ENCODE measurements at places on chromosomes 11 and 22. TPM values are rescaled to one million over a fixed set of nuclear protein-coding genes. Genes with fewer than 3 reads are reported as not detected.

GPR83 gene
- 0.10 TPM for total RNA-seq

TMPRSS4 gene
- not detected for total RNA-seq

CD3D gene
- total RNA-seq = 313 TPM

RASGRP2 gene
- total RNA-seq = 502 TPM

TMPRSS13 gene
- total RNA-seq = 2.0 TPM

YPEL4 gene
- total RNA-seq = 1.8 TPM

DNA sequence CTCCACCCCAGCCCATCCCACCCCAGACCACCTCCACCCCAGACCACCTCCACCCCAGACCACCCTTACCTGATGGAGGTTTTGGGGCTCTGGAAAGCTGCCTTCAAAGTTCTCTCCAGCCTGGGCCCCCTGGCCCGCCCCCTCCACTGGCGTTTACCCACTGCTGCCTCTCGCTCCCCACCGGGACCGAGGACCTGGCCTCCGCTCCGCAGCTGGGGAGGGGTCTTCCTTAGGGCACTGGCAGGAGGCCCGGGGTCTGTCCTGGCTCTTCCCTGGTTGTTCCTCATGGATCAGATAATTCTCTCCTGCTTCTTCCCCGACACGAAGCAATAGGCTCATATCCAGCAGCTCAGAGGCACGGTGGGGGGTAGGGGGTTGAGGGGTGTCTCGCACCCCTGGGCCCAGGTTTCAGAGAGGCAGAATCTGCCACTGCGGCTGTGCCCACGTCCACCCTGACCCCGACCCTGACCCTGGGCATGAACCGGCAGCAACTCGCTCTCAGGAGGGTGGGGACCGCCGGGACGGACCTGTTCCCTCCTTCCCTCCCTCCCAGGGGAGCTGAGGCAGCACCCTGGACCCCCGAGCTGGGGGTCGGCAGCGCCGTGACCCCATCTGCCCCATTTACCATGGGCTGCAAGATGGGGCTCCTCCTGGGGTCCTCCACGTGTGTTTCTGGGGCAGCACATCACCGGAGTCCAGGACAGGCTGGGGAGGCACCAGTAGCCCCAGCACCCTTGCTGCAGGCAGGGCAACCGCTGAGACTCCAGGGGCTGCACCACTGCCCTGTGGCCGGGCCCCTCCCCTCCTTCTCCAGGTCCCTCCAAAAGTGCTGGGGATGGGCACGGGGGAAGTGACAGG lies 12.9 kb downstream of the KRTAP5-5 start:
- DNase-seq = no peak

- DNase-seq = no peak
Measured at GRCh38 chr22:31550871-31551370, 54.6 kb downstream of the SFI1 start.

DNA sequence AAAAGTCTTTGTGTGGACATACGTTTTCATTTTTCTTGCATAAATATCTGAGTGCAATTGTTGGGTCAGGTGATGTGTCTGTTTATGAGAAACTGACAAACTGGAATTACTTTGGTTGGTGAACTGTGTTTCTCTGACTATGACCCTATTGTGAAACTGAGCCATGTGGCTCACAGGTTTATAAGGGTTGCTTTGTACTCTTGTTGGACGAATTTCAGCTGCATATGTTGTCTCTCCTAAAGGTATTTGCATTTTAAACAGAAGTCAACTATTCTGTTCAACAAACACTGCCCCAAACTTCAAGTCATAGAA lies 34.4 kb upstream of the RASD2 start:
- no peak for DNase-seq

DNA sequence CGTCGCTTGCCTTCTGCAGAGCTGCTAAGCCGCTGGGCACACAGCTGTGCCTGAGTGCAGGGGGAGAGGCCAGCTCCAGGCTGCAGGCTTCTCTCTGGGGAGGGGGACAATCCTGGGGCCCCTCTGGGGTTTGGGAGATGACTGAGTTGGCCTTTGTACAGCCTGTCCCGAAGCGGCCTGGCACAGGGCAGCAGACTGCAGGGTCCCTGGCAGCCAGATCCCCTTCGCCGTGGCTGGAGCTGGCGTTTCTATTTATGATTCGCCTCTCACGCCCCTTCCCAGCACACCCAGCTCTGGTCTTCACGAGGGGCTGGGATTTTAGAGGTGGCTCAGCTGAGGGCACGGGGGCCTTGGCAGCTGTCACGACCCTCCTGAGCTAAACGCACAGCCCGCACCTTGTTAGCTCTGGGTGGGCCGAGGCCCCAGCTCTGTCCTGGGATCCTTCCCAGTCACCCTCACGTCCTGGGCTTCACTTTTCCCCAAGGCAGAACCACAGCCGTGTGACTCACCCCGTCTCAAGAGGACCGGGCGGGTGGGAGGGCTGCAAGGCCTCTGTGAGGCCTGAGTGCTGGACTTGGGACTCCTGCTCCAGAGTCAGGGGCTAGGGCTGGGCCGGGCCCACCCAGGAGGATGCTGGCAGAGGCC lies 18.4 kb downstream of the OSBPL5 start:
- no peak for DNase-seq

DNA sequence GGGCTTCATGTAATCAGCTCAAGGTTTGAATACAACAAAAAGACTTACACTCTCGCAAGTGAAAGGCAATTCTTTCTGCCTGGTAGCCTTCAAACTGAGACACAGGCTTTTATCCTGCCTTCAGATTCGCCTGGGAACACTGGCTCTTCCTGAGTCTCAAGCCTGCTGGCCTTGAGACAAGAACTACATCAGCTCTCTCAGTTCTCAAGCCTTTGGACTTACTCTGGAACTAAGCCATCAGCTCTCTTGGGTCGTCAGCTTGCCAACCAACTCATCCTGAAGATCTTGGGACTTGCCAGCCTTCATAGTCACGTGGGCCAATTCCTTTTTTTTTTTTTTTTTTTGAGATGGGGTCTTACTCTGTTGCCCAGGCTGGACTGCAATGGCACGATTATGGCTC lies 35.7 kb upstream of the LRRC10B start:
- DNase-seq = no peak

- no peak for DNase-seq
Measured at GRCh38 chr11:68040101-68040956, 1.5 kb downstream of the TCIRG1 start.

DNA sequence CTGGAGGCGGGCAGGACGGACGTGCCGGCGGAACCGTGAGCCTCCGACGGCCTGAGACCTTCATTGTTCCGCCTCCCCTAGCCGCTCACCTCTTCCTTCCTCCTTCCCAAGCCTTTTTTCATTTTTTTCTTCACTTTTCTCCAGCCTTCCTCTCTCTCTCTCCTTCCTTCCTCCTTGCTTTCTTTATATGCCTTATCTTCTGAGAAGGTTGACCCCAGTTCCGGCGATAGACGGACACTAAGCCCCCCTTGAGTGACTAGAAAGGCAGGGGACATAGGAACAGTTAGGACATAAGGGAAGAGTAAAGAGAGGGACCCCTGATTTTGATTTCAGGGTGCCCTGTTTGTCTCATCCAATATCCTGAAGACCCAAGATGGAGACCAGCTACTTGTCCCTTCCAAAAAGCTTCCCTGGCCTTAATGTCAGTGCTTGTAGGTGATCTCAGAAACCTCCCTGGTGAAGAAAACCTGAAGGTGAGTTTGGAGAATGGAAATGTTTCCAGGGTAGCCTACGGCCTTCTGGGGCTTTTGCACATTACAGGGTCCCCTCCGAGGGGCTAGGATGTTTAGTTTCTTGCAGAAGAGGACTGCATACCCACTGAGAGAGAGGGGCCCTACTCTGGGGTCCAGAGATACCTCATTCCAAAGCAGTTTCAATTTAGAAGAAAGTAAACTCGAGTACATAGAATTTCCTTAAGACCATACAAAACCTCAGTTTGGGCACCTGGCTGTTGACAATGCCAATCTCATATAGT lies 3.5 kb downstream of the ADM start:
- DNase-seq = no peak

- DNase-seq = no peak
Measured at GRCh38 chr22:17096071-17096470, 11.3 kb downstream of the IL17RA start.

- no peak for DNase-seq
Measured at GRCh38 chr11:5922749-5923426, 19.2 kb upstream of the OR56A3 start.

DNA sequence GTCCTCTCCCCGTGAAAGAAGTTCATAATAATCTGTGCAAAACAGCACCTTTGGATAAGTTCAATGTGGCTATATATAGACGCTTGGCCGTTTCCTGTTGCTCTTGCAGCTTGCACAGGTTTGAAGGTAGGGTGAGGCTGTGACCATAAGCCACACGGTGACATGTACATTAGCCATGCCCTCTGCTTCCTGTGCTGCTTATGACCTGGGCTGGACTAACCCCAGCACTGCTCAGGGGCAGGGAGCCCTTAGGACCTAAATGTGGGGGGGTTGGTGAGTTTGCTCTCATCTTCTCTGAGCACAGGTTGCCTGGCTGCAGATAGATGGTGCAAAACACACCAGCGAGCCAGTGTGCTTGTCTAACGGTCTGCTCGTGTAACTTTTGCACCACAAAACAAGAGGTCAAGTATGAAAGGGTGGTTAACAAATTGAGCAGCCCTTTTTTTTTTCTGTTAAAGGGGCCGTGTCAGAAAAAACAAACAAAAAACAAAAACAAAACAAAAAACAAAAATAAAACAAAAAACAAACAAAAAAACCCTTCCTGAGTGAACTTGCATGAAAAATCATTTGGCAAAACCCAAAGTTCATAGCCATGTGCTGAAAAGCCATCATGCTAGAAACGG lies 37.3 kb downstream of the FLI1 start:
- DNase-seq = no peak

DNA sequence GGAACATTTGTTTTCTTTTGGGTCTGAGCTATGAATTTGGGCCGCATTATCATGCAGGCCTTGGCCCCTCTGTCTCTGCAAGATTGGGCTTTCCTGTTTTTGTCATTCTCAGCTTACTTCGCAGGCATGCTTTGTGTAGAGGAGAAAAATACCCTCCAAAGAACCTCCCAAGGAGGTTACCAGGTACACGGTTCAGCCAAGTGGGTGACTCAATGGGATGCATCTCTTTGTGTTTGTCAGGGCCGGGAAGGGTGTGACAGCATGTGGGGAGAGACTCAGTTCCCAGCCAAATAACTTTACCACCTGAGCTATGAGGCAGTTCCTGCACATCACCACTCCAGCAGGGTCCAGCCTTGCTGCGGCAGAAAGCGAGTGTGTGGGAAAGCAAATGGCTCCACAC lies 47.8 kb upstream of the CLDN5 start:
- no peak for DNase-seq

DNA sequence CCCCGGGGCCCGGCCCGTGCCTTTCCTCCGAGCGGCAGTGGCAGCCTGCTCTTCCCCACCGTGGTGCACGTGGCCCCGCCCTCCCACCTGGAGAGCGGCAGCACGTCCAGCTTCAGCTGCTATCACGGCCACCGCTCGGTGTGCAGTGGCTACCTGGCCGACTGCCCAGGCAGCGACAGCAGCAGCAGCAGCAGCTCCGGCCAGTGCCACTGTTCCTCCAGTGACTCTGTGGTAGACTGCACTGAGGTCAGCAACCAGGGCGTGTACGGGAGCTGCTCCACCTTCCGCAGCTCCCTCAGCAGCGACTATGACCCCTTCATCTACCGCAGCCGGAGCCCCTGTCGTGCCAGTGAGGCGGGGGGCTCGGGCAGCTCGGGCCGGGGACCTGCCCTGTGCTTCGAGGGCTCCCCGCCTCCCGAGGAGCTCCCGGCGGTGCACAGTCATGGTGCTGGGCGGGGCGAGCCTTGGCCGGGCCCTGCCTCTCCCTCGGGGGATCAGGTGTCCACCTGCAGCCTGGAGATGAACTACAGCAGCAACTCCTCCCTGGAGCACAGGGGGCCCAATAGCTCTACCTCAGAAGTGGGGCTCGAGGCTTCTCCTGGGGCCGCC lies 11.9 kb downstream of the C22orf31 start:
- DNase-seq = no peak

- no peak for DNase-seq
Measured at GRCh38 chr22:44722611-44723010, 20.6 kb downstream of the PRR5 start.

GRCh38 chr11:134656861-134657540 lies 245.0 kb upstream of the B3GAT1 start:
- DNase-seq = no peak

- peak; percentile 5 for DNase-seq
Measured at GRCh38 chr11:1081601-1082311, 7.1 kb downstream of the MUC2 start.

DNA sequence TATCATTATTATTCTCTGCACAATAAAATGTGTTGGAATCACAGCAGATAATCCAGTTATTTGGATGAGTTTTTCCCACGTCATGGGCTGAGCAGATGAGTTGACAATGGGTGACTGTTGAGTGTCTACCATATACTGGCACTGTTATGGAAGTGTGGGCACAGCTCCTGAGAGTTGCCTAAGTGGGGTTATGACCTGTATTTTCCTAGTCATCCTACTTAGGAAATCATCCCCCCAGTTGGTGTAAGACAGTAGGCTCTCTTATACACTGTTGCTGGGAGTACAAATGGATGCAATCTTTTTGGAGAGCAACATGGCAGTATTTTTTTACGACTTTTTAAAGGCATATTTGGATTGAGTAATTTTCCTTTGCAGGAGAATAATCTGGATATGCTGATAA lies 66.4 kb downstream of the TRAF6 start:
- no peak for DNase-seq

- no peak for DNase-seq
Measured at GRCh38 chr11:81241672-81242275, 1491.9 kb downstream of the FAM181B start.

DNA sequence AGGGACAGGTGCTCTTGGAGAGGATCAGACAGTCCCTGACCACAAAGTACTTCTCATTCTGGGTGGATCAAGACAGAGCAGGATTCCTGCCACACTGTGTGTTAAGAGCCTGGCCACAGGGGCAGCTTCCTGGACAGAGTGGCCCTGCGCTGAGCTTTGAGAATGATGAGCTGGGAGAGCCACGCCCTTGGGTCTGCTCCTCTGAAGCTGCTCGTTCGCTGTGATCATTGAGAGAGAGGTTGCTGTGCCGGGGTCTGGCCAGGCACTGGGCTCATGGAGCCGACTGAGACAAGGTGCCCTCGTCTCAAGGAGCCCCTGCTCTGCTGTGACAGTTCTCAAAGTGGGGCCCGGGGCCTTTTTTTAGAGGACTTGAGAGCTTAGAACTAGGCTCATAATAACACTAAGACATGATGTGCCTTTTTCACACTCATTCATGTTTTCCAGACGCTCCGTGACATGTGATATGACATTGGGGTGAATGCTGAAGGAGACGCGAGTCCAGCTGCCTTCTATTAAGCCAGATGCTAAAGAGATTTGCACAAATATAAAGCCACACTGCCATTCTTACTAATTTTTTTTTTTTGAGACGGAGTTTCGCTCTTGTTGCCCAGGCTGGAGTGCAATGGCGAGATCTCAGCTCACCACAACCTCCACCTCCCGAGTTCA lies 1.6 kb upstream of the MFRP start:
- DNase-seq = no peak

GRCh38 chr11:837189-837989 lies 4.6 kb downstream of the CD151 start:
- DNase-seq = no peak

Measured in T-helper 17 cell (primary cell).